ENCODE measurements at places on chromosomes 11 and 22.
A peak's percentile ranks its signal among the peaks of the same experiment; 100 is the strongest.

DNA sequence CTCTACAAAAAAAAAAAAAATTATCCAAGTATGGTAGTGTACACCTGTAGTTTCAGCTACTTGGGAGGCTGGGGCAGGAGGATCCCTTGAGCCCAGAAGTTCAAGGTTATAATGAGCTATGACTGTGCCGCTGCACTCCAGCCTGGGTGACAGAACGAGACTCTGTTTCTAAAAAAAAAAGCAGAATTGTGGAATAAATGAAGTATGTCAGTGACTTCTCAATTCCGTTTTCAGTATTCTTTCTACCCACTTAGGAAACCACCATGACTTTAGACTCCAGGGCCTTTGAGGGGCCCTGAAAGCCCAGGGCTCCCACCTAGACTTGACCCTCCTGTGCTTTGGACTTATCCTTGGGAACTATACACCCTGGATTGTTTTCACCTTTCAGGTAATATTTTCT lies 6.5 kb upstream of the NUP160 start:
- no peak for DNase-seq

DNA sequence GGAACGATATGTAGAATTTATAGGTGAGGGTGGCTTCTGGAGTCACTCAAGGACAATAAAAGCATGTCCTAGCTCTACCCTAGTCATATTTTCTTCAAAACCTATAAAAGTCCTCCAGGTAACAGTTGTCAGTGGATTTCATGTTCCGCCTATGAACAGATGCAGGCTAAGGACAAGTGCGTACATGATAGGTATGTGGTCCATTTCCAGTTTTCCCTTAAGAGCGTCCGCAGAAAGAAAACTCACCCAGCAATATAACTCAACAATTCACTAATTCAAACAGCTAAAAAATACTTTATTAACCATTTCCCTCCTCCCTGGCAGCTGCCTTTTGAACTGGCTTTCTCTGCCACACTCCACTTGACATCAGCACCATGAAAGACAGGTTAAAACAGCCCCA lies 50.2 kb upstream of the CCDC34 start:
- no peak for DNase-seq

DNA sequence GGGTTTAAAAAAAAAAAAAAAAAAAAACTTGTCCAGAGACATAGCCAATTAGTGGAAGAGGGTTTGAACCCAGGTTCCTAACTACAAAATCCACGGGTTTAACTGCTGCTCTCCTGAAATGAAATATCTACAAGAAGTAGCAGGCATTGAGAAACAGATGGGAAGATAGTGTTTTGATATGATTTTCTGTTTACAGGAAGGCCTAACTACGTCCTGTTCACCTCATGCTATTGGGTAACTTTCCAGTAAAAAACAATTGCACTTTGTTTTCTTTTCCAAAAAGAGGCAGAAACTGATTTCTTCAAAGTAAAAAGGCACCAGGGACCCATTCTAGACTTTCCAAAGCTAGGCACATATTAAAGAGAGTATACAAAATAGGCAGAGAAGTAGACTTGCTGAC lies 5.9 kb upstream of the C11orf91 start:
- peak; percentile 43 for DNase-seq

GRCh38 chr22:26360169-26360885 lies 68.7 kb upstream of the ASPHD2 start:
- DNase-seq, result peak; percentile 75

DNA sequence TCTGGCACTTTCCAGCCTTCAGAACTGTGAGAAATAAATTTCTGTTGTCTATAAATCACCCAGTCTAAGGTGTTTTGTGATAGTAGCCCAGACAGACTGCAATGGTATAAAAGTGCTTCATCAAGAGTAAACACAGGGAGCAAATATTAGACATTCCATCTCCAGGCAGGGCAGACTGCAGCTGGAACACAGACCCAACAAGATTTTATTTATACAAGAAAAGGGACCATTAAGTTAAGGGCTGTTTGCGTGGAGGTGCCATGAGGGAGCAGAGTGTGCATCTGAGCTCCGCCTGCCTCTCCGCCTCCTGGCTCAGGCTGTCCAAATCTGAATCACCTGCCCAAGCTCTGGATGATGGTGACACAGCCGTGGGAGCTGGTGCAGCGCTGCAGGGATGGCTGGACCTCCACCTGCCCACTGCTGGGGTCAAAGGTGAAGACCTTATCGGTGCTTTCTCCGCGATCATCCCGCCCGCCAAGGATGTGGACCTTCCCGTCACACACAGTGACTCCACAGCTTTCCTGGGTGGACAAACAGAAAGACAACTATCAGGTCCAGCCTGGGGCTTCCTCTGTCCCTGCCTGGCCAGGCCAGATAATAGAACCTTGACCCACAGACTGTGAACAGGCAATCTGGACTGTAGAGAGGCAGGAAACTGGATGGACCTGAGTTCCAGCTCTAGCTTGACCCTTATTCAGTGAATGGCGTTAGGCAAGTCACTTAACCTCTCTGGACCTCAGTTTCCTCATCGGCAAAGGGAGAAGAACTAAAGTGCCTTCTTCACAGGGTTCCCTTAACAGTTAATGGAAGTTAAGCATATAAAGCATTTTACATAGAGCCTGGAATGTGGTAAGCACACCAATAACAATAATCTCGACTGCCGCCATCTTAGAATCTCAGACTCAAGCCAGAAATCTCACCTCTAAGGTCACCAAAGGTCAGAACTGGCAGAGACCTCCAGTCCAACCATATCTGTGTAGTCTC lies 10.5 kb downstream of the KLHL35 start:
- no peak for DNase-seq

- no peak for DNase-seq
Observed at GRCh38 chr22:20424568-20424931, 13.1 kb downstream of the SCARF2 start.

GRCh38 chr11:134070342-134070845 lies 1.5 kb downstream of the JAM3 start:
- no peak for DNase-seq
